Frontal cortex (tissue), 4 donors: ENCODE measurements at places on chromosomes 12 and 14. TPM values are rescaled to one million over a fixed set of nuclear protein-coding genes. Genes with fewer than 3 reads are reported as not detected.

- DNase-seq, result no peak
These were observed 1845.8 kb upstream of the SEL1L start for GRCh38 chr14:83379436-83379835.

- DNase-seq, result no peak
These were observed 6.0 kb downstream of the SIX6 start for GRCh38 chr14:60514741-60515491.

PLA2G1B gene
- total RNA-seq, result not detected

C12orf42 gene
- total RNA-seq, result 1.2 TPM

DERA gene
- total RNA-seq, result 22.4 TPM

PRPH gene
- total RNA-seq, result 0.82 TPM
